ENCODE measurements at places on chromosomes 2 and 18.

GRCh38 chr2:106085181-106085940, 108.7 kb downstream of the UXS1 start:
- peak; percentile 82 for DNase-seq

- DNase-seq: no peak
Measured at GRCh38 chr2:239381709-239382134, 19.1 kb downstream of the HDAC4 start.

- DNase-seq: no peak
Measured at GRCh38 chr2:33511141-33511540, 34.7 kb downstream of the RASGRP3 start.

- DNase-seq: no peak
Measured at GRCh38 chr18:7322817-7323485, 92.1 kb downstream of the LRRC30 start.

DNA sequence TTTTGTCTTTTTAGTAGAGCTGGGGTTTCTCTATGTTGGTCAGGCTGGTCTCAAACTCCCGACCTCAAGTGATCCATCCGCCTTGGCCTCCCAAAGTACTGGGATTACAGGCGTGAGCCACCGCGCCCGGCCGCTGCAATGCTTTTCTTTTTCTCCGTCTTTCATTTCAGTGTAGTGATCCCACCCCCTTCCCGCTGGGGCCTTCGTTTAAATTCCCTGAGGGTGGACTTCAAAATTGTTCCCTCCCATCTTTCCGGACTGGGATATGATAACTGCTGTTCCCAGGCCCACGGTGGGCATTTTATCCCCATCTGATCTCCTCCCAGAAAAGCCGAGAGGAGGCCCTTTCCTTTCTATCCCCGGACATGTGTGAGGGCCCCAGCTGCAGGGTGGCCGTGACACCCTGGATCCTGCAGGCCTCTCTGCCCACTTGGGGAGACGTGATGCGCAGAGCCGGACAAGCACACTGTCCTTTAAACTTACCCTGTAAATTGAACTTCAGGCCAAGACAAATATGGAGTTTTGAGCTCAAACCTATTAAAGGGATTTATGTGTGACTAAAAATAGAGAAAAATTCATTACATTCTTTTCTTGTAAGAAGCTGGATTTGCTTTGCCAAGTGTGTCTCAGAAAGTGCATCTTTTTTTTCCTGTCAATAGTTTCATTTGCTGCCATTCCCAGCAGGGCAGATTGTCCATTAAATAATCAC, 54.5 kb upstream of the AFF3 start:
- no peak for DNase-seq

- no peak for DNase-seq
Measured at GRCh38 chr2:150591496-150592285, 104.2 kb upstream of the RND3 start.

DNA sequence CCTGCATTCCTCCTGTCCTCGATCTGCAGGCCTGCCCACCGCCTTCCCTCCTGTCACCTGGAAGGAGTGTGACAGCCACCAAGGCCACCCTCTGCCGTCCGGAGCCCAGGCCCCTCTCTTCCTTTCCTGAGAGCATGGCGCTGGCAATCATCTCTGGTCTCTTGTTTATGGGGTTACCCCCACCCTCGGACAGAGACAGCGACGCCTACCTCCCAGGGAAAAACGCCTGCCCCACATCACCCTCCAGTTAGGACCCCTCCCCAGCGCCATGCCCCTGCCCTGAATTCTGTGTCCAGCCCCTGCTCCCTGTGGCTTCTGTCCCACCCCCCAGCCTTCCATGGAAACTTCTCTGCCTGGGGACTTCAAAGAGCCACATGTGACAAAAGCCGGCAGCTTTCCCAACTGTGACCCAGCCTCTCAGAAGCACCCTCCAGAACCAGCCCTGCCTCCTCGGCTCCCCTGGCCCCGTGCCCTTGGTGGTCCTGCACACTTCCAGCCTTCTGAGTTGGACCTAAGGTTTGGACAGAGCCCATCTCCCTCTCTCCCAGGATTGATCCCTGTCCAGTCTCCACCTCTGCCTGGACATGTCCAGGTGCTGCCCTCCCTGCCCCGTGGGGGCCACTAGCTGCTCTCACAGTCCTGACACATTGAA, 145.0 kb upstream of the HDAC4 start:
- DNase-seq: no peak

GRCh38 chr2:31578316-31578715, 2.4 kb downstream of the SRD5A2 start:
- no peak for DNase-seq

- DNase-seq: no peak
Measured at GRCh38 chr2:110678457-110679336, 834 bp upstream of the BUB1 start.

DNA sequence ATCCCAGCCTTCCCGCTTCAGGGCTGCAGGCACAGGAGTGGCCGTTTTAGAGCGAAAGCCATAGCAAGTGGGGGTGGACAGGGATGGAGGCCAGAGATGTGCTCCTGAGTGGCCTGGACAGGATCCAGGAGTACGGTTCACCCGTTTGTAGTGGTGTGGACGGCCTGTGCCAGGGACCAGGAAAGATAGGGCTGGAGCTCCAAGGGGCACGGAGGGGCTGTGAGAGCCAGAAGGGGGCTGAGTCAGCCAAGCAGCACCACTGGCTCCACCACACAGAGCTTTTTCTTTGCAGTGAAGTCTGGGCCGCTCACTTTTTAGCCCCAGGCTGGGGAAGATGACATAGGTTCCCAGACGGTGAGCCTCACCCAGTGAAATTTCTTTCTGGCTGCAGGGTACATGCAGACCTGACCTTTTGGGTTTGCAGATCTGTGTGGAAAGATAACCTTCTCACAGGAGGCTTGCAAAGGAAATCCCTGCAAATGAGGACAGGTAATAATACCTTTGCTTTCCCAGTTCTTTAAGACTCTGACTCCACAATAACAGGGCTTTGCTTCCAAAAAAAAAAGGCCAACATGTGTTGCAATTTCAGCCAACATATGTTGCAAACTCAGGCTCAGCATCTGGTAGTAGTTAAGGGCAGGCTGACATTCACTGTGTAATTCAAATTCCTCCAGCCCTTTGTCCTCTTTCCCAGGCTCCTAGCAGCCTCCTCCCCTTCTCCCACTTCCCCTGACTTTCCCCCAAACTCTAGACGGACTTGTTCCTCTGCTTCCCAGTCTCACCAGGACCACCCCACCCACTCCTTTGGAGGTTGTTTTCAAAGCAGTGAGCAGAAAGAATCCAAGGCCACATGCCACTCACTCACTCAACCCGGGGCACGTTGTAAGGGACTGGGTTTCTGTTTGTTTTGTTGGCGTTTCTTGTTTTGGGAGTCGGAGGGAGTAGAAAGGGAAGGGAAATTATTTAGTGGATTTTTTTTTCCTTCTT, 20.3 kb upstream of the LAPTM4A start:
- no peak for DNase-seq

GRCh38 chr2:26674771-26675170, 17.8 kb upstream of the KCNK3 start:
- DNase-seq: no peak

- DNase-seq: no peak
Measured at GRCh38 chr2:58047373-58047935, 848 bp downstream of the VRK2 start.

GRCh38 chr2:156908825-156909224, 348.7 kb upstream of the GALNT5 start:
- no peak for DNase-seq

DNA sequence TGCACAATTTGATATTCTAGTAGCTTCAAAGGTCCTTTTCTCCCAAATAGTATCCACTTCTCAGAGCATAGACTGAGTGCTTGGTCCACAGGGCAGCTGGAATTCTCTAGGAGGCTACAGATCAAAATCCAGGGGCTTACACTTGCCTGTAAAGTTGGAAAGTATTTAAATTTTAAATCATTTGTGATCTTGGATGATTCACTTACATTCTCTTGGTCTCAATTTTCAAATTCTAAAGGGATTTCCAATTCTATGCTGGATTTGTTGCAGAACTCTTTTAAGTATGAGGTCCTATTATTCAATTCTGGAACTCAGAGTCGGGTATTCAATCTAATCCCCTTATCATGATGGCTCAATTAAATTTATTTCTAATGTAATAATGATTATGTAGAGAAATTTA, 492.3 kb downstream of the NYAP2 start:
- DNase-seq: no peak

GRCh38 chr2:160650196-160651118, 156.8 kb upstream of the RBMS1 start:
- DNase-seq: no peak

- DNase-seq: no peak
Measured at GRCh38 chr2:173021939-173022371, 53.7 kb upstream of the MAP3K20 start.

- no peak for DNase-seq
Measured at GRCh38 chr2:50556934-50557575, 474.9 kb downstream of the NRXN1 start.

DNA sequence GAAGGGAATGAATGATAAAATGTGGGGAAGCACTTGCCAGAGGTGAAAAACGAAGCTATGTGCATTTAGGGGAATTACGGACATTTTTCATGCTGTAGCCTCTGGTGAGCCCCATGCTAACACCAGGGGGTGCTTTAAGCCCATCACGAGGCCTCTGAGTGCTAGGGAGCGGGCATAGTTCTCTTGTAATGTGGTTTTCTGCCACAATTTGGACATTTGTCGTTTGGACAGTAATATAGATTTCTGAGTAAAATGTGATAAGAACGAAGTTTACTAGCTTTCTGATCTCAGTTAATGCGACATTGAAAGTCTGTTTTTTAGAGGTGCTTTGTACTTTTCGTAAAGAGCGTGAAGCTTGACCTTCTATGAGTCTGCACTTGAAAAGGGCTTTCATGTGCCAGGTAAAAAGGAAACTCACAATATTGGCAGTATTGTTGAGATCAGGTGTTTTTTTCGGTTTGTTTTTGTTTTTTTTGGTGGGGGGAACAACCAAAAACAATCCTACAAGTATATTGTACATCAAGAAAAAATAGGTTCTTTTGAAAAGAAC, 50.6 kb downstream of the TRAF3IP1 start:
- peak; percentile 46 for DNase-seq

DNA sequence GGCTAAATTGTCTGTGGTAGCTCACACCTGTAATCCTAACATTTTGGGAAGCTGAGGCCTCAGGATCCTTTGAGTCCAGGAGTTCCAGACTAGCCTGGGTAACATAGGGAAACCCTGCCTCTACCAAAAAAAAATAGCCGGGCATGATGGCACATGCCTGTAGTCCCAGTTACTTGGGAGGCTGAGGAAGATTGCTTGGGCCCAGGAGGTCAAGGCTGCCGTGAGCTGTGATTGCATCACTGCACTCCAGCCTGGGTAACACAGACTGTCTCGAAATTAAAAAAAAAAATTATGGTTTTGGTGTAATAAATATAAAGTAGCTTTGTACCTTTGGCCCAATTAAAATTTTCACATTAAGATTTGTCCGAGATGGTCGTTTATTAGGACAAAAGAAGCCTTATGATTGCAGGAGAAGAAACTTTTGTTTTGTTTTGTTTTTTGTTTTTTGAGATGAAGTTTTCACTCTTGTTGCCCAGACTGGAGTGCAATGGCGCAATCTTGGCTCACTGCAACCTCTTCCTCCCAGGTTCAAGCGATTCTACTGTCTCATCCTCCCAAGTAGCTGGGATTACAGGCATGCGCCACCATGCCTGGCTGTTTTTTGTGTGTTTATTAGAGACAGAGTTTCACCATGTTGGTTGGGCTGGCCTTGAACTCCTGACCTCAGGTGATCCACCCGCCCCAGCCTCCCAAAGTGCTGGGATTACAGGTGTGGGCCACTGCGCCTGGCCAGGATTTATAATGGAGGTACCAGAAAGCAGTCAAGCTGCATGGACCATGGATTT, 4.1 kb downstream of the MTA3 start:
- DNase-seq: no peak

DNA sequence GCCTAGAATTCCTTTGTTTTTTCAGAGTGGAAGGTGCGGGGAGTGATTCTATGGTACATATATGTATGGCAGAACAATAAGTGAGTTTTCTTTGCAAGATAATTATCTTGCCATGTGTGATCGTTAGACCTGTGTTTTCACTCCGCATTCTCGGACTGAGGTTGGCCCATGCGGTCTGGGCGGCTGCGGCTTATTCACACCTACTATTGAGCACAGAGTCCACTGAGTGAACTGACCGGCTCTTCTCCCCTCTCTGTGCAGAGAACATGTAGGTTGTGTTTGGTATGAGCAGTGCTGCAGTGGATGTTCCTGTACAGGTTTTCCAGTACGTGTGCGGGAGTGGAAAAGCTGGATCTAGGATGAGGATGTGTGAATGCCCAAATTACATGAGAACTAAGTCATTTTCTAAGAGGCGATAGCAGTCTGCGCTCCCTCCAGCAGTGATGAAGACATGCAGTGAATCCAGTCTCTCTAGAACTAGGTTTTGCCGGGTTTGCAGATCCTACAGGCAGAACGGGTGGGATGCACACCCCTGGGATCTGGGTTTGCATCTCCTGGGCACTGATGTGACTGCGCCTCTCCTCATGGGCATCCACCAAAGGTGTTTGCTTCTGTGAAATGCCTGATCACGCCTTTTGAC, 27.1 kb downstream of the MTERF4 start:
- no peak for DNase-seq

- peak; percentile 35 for DNase-seq
Measured at GRCh38 chr2:37656512-37657423, 14.7 kb downstream of the CDC42EP3 start.

DNA sequence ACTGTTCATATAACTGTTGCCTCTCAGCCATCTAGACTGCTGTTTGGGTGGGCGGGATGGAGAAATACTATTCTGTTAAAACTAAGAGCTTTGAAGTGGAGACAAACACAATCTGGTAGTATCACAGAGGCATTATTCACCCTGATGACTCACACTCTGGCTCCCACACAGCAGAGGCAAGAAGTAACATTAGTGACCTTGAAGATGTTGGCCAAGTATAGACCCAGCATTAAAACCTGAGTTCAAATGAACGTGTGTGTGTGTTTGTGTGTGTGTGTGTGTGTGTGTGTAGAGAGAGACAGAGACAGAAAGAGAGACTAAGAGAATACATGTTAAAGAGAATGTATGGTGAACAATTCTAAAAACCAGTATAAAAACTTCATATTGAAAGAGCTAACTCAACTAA, 22.5 kb upstream of the ACVR1 start:
- peak; percentile 91 for DNase-seq

DNA sequence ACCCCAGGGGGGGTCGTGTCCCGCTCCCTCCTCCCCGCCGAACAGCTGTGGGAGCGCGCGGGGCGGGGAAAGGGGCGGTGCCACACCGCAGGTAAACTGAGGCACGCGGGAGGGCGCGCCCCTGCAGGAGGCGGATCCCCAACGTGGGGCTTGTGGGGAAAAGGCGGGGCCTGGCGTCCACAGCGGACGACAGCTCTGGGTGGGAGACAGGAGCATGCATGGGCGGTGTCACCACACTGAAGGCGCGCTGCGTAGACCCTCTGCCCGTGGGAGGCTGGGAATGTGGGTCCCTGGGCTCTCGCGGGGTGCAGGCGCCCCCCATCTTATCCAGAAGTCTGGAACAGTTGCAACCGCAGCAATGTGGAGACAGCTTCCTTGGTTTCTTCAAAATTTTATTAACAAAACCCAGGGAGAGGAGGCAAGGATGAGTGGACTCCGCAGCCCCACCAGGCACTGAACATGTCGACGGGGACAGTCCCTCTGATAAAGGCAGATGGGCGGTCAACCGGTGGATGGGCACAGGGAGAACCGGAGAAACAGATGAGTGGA, 723 bp upstream of the MBD1 start:
- no peak for DNase-seq

GRCh38 chr2:38145236-38145635, 69.3 kb upstream of the CYP1B1 start:
- DNase-seq: no peak

Measured in CD4-positive, alpha-beta T cell treated with Interleukin-4 for 4 hours (primary cell).